NCI-H2171 (cell line): ENCODE measurements at places on chromosomes 2 and 18.
A peak's percentile ranks its signal among the peaks of the same experiment; 100 is the strongest.

- peak; percentile 29 for DNase-seq
Observed at GRCh38 chr2:20590704-20591515, 60.0 kb downstream of the HS1BP3 start.

DNA sequence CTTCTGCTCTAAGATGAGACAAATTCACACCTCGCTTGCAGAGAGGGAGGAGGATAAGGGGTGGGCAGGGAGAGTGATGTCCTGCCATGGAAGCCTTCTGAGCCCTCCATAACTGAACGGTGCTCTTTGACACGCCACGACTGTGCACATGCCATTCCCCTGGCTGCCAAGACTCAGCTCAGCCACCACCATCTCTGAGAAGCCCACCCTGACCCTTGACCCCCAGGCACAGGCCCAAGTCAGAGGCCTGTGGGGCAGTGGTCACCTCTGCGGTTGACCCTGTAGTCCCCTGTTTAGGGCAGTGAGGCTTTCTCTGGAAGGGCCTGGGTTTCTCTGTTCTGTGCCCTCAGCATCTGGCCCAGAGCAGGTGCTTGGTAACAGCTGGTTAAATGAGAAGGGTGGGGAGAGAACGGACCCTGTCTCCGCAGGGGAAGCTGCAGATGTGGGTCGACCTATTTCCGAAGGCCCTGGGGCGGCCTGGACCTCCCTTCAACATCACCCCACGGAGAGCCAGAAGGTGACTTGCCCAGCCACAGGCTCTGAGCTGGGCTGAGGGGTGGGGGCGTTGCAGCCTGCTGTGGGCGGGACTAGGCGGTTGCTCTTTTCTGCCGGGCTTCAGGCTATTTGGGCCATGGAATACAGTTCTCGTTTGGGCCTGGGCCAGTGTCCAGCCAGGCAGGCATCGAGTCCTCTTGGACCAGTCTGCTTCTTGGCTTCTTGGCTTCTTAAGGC is 215.1 kb downstream of the DYSF start:
- DNase-seq = no peak

DNA sequence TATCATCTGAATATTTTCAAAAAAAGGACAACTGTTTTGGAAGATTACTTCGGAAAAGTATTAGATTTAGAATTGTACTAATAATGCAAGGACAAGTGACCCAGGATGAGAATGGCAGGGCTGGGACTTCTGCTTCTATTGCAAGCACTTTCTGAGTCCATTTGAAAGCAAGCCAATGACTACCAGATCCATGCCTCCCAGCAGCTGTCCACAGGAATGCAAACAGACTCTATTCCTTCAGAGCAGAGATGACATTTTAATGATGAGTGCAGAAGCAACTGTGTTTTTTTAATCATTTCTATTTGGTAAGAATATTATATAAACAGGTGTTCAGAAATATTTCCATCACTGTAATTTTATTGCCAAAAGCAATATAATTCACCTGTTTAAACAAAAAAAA is 456.7 kb downstream of the SOX11 start:
- no peak for DNase-seq

DNA sequence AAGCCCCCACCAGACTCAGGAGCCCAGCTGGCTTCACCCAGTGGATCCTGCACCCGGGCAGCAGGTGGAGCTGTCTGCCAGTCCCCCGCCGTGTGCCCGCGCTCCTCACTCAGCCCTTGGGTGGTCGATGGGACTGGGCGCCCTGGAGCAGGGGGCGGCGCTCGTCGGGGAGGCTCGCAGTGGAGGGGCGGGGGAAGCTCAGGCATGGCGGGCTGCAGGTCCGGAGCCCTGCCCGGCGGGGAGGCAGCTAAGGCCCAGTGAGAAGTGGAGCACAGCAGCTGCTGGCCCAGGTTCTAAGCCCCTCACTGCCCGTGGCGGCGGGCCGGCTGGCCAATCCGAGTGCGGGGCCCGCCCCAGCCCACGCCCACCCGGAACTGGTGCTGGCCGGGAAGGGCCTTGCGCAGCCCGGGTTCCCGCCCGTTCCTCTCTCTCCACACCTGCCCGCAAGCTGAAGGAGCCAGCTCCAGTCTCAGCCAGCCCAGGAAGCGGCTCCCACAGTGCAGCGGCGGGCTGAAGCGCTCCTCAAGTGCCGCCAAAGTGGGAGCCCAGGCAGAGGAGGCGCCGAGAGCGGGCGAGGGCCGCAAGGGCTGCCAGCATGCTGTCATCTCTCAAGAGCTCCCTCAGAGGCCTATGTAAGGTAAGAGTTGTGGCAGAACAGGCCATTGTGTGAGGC is 1307.8 kb upstream of the TMEFF2 start:
- no peak for DNase-seq

DNA sequence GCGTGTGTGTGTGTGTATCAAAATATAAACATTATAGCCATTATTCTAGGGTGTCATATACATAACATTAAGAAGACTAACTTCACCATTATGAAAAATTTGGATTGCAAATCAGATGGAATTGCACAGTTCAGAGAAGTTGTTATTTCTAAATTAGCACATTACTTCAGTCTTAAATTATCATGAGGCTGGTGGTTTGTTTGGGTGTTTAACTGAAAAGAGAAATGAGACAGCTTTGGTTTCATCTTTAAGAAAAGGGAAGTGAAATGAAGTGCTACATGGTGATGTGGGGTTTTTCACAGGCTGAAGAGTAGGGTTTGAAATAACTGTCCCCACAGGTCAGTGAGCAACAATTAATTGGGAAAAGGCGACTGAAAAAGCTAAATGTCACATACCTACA is 161.2 kb upstream of the XIRP2 start:
- DNase-seq = no peak

DNA sequence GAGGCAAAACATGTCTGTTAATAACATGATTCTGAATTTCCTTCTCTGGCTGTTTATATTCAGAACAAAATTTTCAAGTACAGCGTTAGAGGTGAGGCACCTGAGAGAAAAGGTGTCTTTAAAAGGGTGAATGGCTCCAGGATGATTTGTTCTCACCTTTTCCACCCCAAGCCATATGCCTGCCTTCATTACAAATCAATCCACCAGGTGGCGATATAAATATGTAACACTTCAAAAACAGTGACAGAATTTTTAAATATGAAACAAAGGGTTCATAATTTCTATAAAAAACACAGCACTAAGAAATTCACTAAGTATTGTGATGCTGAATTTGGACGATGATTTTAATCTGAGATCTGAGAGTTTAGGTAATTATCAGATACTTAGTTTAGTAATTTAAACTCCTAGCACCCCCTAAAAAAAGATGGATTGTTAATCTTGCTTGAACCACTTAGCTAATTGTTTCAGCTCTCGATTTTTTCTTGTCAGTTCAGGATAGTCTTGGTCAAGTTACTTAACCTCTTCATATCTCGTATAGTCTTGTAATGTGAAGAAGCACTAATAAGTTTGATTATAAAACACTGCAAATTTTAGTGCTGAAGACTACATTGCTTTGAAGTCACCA is 528.8 kb downstream of the CPS1 start:
- peak; percentile 48 for DNase-seq

DNA sequence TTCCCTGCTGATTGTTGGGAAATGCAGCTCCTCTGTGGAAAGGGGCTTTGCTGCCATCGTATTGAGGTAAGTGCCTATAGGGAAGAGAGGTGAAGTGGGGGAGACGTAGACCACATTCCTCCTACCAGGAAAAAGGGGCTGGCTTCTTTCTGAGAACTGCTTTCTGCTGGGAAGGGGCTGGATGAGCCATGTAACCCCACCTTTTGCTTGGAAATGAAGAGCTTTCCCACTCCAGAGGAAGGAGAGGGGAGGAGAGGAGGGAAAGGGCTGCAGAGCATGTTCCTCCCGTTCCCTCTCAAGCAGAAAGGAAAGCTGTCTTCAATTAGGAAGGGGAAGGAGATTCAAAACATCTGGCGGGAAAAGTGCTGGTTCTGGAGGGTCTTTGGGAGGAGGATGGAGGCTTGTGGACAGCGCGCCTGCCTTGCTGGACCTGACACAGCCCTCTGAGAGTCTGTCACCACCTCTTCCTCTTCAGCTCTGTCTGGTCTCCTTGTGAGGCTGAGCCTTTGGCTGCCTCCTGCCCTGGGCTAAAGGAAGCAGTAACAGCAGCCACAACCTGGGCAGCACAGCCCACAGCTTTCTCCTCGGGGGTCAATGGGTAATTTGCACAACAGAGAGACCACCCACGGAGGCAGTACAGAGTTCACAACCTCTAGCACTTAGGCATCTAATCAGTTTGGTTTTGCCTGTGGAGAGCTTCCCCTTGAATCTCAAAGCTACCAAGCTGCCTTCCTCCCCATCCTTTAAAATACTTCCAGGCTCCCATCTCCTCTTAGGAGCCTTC is 410.0 kb upstream of the TNP1 start:
- DNase-seq = no peak

DNA sequence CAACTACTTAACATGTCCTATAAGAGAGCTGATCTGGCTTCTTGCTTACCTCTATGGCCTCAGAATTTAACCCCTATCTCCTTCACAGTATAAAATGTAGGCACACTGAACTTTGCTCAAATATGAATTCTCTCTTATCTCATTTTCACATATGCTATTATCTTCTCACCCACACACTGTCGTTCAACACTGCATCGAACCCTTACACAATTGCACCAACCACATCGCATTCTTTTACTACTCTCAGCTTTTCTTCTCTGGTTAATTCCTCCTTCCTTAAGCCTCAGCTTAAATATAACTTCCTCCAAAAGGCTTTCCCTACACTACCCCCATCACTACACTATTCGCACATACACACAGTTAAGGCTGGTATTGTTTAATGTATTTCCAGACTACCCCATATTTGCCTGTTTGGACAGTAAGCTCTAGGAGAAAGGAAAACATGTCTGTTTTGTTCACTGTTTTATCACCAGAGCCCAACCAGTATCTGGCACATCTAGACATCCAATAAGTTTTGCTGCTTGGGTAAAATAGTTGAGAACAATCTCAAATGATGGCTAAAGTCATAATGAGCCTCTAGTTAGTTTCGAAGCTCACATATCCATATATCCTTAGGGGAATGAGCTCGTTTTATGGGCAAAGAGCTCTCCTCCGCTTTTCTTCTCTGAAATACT is 47.7 kb downstream of the HIBCH start:
- no peak for DNase-seq

GRCh38 chr2:23525137-23525765 is 140.3 kb downstream of the KLHL29 start:
- no peak for DNase-seq
